ENCODE measurements at places on chromosomes 6 and 20.

- DNase-seq, result no peak
These were observed 17.1 kb upstream of the MTHFD1L start for GRCh38 chr6:150848400-150848799.

DNA sequence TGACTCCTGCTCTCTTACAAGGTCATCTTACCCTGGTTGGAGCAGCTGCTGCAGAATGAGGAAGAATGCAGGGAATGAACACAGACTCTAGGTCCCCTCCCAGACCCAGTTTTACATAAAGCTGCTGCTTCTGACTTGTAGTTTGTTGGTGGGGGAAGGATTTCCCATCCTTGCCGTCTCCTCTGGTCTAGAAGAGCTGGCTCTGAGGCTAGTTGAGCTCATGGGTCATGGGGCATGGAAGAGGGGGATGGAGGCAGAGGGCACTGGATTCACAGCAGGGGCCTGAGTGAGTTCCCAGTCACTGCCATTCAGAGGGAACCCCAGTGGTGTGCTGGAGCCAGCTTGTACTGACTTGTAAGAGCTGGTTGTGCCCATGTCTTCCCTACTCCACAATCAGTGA lies 9.2 kb upstream of the GUCA1A start:
- DNase-seq, result no peak

- DNase-seq, result no peak
These were observed 2.6 kb upstream of the LIN28B start for GRCh38 chr6:104954190-104954797.

DNA sequence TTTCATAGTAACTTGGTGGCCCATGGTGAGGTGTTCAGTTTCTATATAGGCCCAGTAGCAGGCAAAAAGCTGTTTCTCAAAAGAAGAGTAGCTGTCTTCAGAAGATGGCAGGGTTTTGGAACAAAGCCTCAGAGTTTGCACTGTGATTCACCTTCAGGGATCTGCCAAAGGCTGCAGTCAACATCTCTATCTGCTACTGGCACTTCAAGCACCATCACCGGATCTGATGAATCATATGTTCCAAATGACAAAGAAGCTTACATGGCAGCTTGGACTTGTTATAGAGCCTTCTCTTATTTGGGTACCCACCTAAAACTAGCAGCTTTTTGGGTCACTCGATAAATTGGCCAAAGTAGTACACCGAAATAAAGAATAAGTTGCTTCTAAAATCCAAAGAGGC lies 39.5 kb downstream of the PKIB start:
- no peak for DNase-seq

GRCh38 chr6:110703010-110703905 lies 112.0 kb downstream of the CDK19 start:
- DNase-seq, result no peak

All from ELR (cell line).